ENCODE measurements at places on chromosomes 5 and 9.
A peak's percentile ranks its signal among the peaks of the same experiment; 100 is the strongest.

GRCh38 chr5:171897231-171897630 is 109.2 kb downstream of the FBXW11 start:
- H3K27ac ChIP-seq = no peak overlapping the region
- H3K27me3 ChIP-seq = no peaks in the 10 kb centered on the region
- peaks cover 21% of the 10 kb centered on the region for H3K36me3 ChIP-seq
- H3K4me1 ChIP-seq = peaks cover 11% of the 10 kb centered on the region
- no peak overlapping the region for H3K4me3 ChIP-seq

GRCh38 chr5:176407456-176408251 is 8.7 kb downstream of the CLTB start:
- no peak overlapping the region for H3K4me3 ChIP-seq
- peaks cover 9% of the 10 kb centered on the region for H3K36me3 ChIP-seq

DNA sequence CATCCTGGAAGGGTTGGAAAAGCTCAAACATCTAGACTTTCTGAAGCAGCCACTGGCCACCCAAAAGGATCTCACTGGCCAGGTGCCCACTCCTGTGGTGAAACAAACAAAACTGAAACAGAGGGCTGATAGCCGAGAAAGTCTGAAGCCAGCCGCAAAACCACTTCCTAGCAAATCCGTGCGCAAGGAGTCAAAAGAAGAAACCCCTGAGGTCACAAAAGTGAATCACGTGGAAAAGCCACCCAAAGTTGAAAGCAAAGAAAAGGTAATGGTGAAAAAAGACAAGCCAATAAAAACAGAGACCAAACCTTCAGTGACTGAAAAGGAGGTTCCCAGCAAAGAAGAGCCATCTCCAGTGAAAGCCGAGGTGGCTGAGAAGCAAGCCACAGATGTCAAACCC is 87.6 kb downstream of the MAP1B start:
- H3K4me1 ChIP-seq = peaks cover 8% of the 10 kb centered on the region
- no peak overlapping the region for H3K4me3 ChIP-seq
- no peak for DNase-seq
- peaks cover 99% of the 10 kb centered on the region for H3K36me3 ChIP-seq
- H3K27me3 ChIP-seq = no peaks in the 10 kb centered on the region

GRCh38 chr5:65013166-65013565 is 244.4 kb downstream of the CWC27 start:
- H3K27me3 ChIP-seq = no peaks in the 10 kb centered on the region
- no peak overlapping the region for H3K27ac ChIP-seq
- peaks cover 3% of the 10 kb centered on the region for H3K36me3 ChIP-seq
- H3K4me3 ChIP-seq = no peak overlapping the region

DNA sequence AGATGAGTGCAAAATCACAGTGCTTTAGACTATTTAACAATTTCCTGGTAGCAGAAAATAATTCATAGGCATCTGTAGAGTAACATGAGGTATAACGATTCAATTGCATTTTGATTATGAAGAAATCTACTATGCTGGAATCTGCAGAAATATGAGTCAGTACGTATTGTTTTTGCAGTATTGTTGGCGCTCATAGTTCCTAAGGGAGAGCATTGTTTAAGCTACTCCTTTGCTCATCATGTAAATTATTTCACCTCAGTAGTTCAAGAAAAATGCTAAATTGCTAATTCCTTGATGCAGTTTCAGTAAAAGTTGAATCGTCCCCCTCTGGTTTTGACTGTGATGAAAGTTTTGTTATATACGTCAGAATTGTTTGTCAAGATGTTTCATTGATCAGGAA is 458.4 kb downstream of the HINT1 start:
- H3K4me1 ChIP-seq = no peaks in the 10 kb centered on the region
- H3K27ac ChIP-seq = no peak overlapping the region
- DNase-seq = no peak
- H3K27me3 ChIP-seq = no peaks in the 10 kb centered on the region
- H3K36me3 ChIP-seq = no peaks in the 10 kb centered on the region

DNA sequence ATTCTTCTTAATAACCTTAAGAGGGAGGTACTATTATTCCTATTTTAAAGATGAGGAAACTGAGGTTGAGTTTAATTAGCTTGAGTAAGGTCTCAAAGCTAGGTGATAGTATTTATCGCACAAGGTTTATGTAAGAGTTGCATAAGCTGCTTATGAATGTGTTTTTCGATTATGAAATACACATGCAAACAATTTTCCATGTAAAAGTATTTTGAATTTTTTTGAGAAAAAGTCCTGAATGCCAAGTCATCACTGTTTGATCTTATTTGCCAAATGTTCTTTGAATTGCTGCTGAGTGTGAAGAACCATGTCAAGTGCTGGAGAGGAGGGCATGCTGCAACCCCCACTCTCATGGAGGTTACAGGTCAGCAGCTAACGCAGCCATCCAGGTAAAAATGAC is 174.4 kb downstream of the CARTPT start:
- H3K27me3 ChIP-seq = no peaks in the 10 kb centered on the region
- no peak overlapping the region for H3K4me3 ChIP-seq
- no peak for DNase-seq
- H3K4me1 ChIP-seq = no peaks in the 10 kb centered on the region
- H3K36me3 ChIP-seq = no peaks in the 10 kb centered on the region
- no peak overlapping the region for H3K27ac ChIP-seq

- H3K27ac ChIP-seq = no peak overlapping the region
- no peak for DNase-seq
- no peaks in the 10 kb centered on the region for H3K27me3 ChIP-seq
- no peaks in the 10 kb centered on the region for H3K36me3 ChIP-seq
- H3K4me1 ChIP-seq = peaks cover 11% of the 10 kb centered on the region
Measured at GRCh38 chr5:170407062-170407461, 17.9 kb upstream of the KCNMB1 start.

GRCh38 chr9:36772449-36773403 is 200.0 kb downstream of the MELK start:
- DNase-seq = no peak
- peaks cover 17% of the 10 kb centered on the region for H3K27me3 ChIP-seq
- no peak overlapping the region for H3K27ac ChIP-seq
- H3K4me3 ChIP-seq = no peak overlapping the region

GRCh38 chr9:135857371-135857786 is 50.0 kb downstream of the CAMSAP1 start:
- no peak for DNase-seq
- H3K36me3 ChIP-seq = peaks cover 19% of the 10 kb centered on the region
- H3K27me3 ChIP-seq = no peaks in the 10 kb centered on the region
- peaks cover 24% of the 10 kb centered on the region for H3K4me1 ChIP-seq
- H3K4me3 ChIP-seq = no peak overlapping the region

DNA sequence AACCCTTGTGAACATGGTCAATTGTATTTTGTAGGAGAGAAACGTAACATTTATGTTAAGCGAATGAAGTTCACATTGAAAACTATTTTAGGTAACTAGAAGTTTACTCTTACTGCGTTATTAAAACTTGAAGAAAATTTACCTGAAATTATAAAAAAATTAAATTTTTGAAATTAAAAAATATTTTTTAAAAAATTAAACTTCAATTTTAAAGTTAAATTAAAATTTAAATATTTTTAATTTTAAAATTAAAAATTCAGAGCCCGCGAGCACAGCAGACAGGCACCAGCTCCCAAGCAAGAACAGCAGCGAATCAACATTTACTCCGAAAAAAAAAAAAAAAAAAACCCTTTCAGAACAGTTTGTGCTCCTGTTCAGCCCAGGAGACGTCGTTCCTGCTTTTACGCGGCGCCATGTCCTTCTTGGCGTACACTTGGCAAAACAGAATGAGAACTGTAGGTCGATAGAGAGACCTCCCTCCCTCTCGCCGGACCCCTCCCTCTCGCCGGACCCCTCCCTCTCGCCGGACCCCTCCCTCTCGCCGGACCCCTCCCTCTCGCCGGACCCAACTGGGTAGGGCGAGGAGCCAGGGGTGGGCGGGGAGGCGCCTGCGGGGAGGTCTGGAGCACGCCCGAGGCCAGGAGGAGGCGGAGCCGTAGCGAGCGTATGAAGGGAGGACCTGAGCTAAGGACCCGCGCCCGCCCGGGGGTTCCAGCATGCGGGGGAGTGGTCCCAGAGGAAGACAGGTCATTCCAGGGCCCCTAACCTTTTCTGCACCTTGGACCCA is 235.8 kb downstream of the ROR2 start:
- no peak overlapping the region for H3K27ac ChIP-seq
- peak; percentile 75 for DNase-seq
- no peaks in the 10 kb centered on the region for H3K4me1 ChIP-seq
- peak overlapping the region; percentile 35 for H3K4me3 ChIP-seq
- H3K27me3 ChIP-seq = no peaks in the 10 kb centered on the region

DNA sequence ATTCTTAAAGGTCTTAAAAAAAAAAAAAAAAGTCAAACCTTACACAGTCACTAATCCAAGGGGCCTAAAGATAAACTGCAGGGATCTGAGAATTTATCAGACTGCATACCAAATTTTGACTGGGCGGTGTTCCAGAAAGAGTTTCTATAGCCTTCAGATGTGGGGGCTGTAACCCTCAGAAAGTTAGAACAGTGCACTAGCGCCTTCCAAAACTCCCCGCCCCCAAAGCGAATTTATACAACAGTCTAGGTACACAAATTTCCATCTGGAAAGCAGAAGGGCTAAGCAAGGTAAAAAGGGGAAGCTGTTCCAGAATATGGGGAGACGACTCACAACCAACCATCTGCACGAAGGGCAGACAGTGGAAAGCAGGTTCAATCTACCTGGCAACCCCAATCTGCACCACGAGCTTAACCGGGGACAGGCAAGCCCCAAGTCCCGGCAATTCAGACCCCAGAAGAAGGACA is 813 bp downstream of the ERMP1 start:
- DNase-seq = no peak
- no peak overlapping the region for H3K27ac ChIP-seq
- H3K36me3 ChIP-seq = no peaks in the 10 kb centered on the region
- H3K27me3 ChIP-seq = no peaks in the 10 kb centered on the region
- H3K4me1 ChIP-seq = peaks cover 9% of the 10 kb centered on the region
- peak overlapping the region; percentile 89 for H3K4me3 ChIP-seq

DNA sequence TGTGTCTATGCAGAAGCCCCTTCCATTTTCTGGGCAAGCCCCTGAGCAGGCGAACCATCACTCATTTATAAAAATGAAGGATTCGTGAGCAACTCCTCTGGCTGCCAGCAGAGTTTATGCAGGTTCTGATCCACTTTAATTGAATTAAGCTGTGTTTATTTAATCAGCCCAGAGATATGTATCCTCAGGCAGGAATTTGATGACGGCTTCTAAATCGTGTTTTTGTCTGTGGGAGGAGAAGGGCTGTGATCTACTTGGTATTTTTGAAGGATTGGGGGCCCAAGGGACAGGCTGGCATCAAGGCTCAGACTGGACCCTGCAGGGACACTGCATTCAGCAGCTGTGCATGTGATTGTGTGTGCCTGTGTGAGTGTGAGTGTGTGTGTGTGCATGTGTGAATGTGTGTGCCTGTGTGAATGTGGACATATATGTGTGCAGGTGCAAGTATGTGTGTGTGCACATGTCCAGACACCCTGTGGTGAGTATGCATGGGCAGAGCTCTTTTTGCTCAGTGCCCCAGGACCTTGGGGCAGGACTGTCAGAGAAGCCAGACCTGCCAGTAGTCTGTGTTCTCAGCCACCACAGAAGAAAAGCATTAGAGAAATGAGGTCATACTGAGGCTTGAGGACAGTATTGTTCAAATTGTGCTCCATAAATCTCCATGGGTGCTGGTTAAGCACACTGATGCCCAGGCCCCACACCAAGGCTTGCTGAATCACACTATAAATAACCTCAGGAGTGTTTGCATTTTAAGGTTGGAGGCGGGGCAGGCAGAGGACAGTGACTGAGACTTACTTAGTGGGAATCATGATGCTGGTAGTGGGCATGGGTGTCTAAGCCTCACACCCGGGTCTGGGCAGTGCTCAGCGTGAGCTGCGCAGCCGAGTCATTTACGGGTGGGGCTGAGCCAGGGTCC is 164.0 kb downstream of the CARTPT start:
- H3K4me3 ChIP-seq = no peak overlapping the region
- H3K27ac ChIP-seq = peak overlapping the region; percentile 18
- peaks cover 11% of the 10 kb centered on the region for H3K4me1 ChIP-seq
- peak; percentile 50 for DNase-seq

DNA sequence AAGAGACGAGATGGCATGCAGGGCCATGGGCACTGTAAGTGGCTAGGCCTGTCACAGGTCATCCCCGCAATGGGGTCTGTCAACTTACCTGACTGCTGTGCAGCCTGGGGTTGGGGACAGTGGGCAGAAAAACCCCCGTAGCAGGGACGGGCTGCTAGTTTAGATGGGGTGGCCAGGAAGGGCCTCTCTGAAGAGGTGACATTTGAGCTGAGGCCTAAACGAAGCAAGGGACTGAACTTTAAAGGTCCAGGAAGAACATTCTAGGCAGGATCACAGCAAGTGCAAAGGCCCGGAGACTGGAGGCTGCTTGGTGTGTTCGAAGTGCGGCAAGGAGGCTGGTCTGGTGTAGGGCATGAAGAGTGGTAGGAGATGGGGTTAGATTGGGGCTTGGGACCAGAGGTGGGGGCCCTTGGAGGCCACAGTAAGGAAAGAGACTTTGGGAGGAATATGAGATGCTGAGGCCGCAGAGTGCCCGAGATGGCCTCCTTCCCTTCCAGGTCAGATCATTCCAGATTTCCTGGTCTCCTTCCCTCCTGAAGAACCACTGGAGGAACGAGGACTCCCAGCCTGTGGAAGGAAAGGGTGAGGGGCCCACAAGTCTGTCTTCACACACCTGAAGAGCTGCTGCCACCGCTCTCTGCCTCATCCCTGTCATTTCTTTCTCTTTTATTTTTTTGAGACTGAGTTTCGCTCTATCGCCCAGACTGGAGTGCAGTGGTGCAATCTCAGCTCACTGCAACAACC is 37.9 kb upstream of the SH3PXD2B start:
- H3K27ac ChIP-seq = no peak overlapping the region
- no peaks in the 10 kb centered on the region for H3K36me3 ChIP-seq
- H3K27me3 ChIP-seq = no peaks in the 10 kb centered on the region
- H3K4me1 ChIP-seq = peaks cover 6% of the 10 kb centered on the region

DNA sequence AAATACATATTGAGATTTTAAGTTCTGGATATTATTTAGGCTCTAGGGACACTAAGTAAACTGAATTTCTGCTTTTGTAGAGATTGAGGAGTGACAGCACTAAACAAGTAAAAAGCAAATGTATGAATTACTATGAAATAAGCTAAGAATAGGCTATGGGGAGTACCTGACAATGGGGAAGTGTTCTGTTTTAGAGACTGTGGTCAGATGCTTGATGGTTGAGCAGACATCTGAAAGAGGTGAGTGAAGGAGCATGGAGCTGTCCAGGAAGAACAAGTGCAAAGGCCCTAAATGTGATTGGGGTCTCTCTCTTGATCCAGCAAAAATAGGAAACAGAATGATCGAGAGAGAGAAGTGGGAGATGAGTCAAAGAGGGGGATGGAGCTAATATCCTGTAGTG is 111.7 kb downstream of the JAKMIP2 start:
- no peaks in the 10 kb centered on the region for H3K36me3 ChIP-seq
- H3K27me3 ChIP-seq = no peaks in the 10 kb centered on the region
- no peak overlapping the region for H3K4me3 ChIP-seq
- no peaks in the 10 kb centered on the region for H3K4me1 ChIP-seq

DNA sequence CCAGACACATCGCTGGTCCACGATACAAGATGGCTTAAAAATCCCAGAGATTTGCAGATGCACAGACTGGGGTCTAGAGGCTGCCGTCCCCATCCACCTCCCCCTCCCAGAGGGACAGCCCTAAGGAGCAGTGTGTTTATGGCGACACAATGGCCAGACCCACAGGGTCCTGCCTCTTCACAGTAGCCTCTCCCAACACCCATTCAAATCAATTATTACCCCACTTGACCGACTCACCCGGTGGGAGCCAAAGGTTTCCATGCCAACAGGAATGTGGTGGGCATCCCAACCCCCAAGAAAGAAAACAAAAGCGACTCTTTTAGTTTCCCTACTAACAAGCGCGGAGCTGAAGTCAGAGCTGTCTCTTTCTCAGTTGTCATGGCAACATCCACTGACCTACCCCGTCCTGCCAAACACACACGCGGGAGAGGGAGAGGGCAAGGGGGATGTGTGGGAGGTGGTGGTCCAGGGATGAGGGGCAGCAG is 209.0 kb downstream of the TTLL11 start:
- peak; percentile 70 for DNase-seq
- peaks cover 43% of the 10 kb centered on the region for H3K4me1 ChIP-seq
- H3K4me3 ChIP-seq = no peak overlapping the region
- H3K36me3 ChIP-seq = no peaks in the 10 kb centered on the region
- no peaks in the 10 kb centered on the region for H3K27me3 ChIP-seq
- H3K27ac ChIP-seq = peak overlapping the region; percentile 66
